ENCODE measurements at places on chromosomes 4 and X.

GRCh38 chr4:106318511-106318910, 2.2 kb downstream of the AIMP1 start:
- DNase-seq: no peak

- no peak for DNase-seq
Measured at GRCh38 chrX:24858004-24858746, 157.6 kb downstream of the ARX start.

DNA sequence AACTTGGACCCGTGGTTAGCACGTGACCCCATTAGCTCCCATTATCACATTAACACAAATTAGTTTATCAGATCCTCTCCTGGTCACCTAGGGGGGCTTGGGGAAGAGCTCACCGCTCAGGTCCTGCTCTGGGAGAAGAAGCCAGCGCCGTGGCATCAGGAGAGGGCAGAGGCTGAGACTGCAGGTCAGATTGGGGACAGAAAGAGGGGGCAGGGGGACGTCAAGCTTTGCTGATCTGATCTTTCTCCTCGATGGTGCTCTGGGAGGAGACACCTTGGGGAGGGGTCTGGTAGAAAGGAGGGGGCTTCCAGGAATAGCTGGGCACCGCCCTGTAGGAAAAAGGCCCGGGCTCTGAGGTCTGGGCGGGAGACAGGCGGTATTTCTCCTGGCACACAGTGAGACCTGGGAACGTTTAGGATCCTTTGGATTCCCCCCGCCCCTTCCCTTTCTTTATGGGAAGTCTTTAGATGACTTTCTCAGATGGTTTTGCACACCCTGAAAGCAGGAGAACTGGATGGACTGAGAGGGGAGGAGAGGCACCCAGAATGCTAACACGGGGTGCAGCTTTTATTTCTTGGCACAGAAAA, 9.1 kb upstream of the ELF4 start:
- no peak for DNase-seq

DNA sequence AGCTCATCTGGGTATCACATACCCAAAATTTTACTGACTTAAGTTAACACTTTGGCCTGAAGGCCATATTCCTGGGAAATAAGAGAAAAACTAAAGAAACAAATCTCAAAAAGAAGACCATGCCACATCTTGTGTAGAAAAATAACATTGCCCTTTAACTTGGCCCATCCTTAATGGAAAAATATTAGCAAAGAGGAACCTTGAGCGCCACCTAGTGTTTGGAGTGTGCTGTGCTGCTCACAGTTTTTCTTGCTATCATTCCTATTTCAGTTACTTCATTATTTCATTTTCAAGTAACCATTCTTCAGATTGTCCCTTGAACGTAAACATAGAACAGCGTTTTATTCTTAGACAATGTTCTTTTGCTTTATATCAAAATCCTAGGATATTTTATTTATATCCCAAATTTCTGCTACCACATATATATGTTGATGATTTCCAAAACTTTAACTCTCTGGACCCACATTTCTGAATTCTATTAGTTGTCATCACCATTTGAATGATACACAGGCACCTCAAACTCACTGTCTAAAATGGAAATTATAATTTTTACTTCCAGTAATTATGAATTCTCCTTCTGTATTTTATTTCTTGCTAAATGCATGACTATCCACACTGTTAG, 999.0 kb upstream of the ADGRL3 start:
- peak; percentile 53 for DNase-seq

GRCh38 chr4:26959654-26960047, 99.0 kb downstream of the STIM2 start:
- DNase-seq: no peak

DNA sequence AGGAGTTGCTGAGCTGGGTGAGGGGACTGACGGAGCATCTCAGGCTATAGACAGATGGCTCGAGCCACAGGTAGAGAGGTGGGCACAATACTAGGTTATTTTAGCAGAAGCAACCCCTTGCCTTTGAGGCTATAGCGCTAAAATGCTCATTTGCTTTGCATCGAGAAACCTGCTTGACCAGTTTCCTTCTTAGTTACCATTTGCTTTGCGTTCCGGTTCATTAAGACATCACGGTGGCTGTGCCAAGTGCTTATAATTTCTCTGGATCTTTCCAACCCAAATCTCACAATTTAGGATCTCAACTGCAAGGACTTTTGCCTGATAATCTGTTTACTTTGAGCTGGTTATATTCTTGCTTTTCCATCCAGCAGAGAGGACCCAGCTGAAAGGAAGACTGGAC, 40.8 kb downstream of the DLG3 start:
- DNase-seq: no peak

Data from D341Med (cell line).